Fibroblast of skin of right biceps (primary cell): ENCODE measurements at places on chromosomes 16 and 17.

- no peak for DNase-seq
Measured at GRCh38 chr17:38777641-38778250, 21.6 kb downstream of the PIP4K2B start.

GRCh38 chr17:48541036-48541576 lies 3.8 kb downstream of the HOXB2 start:
- no peak for DNase-seq

DNA sequence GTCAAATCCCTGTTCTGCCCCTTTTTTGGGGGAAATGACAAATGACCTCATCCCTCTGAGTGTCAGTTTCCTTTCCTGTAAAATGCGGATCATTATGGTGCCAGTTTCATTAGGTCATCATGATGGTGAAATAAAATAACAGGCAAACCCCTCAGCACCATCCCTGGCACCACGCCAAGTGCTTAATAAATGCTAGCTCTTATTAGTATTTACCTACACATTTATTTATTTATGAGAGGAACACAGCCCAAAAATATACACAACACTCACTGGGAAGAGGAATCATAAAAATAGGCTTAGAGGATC lies 28.6 kb upstream of the GPRC5B start:
- peak; percentile 23 for DNase-seq

- DNase-seq: peak; percentile 62
Measured at GRCh38 chr17:29722411-29723198, 99.9 kb upstream of the CORO6 start.

- no peak for DNase-seq
Measured at GRCh38 chr16:84003038-84003437, 35.0 kb downstream of the NECAB2 start.

DNA sequence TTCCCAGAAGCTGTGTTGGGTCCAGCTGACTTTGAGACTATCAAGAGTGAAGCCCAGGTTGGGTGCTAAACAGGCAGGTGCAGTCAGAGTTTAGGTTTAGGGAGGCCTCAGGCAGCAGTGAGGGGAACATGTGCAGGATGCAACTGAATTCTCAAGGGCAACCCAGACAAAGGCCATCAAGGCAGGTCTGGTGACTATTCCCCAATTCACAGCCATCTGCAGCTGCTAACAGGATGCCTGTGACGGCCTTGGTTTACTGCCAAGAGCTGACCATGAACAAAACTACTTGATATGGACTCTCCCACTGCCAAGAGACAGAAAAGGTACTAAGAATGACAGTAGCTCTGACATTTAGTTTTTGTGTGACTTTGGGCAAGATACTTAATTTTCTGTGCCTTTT lies 45.2 kb upstream of the BCAR1 start:
- DNase-seq: no peak

- DNase-seq: no peak
Measured at GRCh38 chr17:54945231-54945630, 23.2 kb downstream of the COX11 start.

DNA sequence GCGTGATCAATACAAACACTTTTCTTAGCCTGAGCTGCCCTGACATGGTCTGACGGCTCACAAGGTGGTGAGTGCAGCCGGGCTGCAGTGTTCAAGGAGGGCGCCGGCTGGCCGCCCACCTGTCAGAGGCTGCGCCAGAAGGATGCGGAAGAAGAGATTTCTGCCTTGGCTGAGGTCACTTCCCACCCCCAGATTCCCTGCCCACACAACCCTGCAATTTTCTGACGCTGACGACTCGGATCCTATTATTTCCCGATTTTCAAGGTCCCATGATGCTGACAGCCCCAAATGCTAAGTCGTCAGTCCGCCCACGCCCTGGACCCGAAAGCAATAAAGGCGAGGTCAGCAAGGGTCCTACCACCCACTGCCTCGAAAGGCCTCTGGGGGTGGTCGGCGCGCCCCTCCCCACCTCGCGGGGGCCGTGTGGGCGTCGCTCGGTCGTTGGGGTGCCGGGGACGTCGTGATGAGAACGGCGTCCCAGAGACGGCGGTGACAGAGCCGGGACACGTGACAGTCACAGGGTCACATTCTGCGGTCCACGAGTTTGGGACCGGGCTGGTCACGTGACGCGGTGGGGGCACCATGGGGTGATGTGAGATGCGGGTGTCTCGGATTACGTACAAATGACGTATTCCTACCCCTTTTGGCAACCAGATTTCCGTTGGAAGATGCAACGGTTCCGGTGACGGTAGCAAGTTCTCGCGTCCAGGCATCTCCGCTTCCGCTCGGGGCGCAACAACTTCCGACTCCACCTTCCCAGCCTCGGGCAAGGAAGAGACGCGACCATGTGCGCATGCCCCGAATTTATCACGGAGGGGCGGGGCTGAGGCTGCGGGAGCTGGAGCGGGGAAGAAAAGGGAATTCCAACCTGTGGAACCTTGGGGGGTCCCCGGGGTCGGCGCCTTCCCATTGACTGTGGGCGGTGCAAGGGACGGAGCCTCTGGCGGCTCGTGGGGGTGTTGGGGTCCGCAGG lies at the start of gene STX4:
Gene STX4 (plus strand): TSS at position 823 of the 973 bp plus-strand sequence. CDS start 248 bp downstream, outside the sequence.
- DNase-seq: peak; percentile 97

- DNase-seq: no peak
Measured at GRCh38 chr16:55236655-55237054, 87.3 kb upstream of the IRX6 start.

GRCh38 chr17:10130263-10130662 lies 68.1 kb downstream of the GAS7 start:
- peak; percentile 77 for DNase-seq

GRCh38 chr17:8159459-8160223 lies 3.1 kb downstream of the VAMP2 start:
- no peak for DNase-seq

DNA sequence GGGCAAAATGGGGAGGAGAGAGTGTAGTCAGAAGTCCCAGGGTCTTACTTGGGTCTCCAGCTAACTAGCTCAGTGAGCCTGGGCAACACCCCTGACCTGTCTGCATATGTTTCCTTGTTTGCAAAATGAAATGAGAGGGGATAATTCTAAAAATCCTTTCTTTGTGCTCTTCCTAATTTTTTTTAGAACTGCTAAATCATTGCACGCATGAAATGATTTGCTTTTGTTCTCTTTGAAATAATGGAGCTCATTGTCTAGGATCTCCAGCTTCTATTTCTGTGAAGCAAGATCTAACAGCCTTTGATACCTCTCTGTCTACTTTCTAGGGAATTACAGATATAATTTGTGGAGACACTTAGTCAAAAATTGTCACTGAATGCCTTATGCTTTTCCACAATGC lies 181.3 kb downstream of the CDH13 start:
- DNase-seq: no peak

- no peak for DNase-seq
Measured at GRCh38 chr16:81399909-81400308, 44.7 kb upstream of the CMIP start.

DNA sequence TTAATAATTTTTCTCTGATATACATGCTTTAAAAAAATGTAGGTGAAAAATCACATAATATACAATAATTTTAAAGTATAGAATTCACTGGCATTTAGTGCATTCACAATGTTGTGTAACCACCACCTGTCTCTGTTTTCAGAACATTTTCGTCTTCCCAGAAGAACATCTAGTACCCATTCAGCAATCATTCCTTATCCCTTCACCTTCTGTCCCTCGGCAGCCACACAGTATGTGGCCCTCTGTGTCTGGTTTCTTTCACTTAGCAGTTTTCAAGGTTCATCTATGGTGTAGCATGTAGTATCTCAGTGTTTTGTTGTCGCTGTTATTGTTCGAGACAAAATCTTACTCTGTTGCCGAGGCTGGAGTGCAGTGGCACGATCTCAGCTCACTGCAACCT lies 33.6 kb downstream of the PRPSAP2 start:
- DNase-seq: no peak

- DNase-seq: peak; percentile 26
Measured at GRCh38 chr17:6936370-6937028, 59.4 kb upstream of the ALOX12 start.

DNA sequence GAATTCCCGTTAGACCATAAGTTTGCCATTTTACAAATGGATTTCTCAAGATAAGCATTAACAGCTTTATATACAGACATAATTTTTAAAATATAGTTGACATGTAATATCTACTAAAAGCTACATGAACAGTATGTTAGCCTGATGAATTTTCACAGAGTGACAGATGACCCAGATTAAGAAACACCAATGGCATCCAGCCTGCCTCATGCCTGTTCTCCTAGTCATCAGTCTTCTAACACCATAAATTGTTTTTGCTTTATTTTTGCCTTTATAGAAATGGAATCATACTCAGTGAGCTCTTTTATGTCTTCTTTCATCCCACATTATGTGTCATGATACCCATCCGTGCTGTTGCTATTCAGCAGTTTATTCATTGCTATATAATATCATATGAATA lies 80.0 kb downstream of the ATF7IP2 start:
- peak; percentile 26 for DNase-seq

GRCh38 chr16:19472482-19472881 lies 49.4 kb downstream of the GDE1 start:
- no peak for DNase-seq

GRCh38 chr17:50560931-50561745 lies 623 bp downstream of the CACNA1G start:
- DNase-seq: no peak

- DNase-seq: peak; percentile 67
Measured at GRCh38 chr17:50059759-50060273, 3.9 kb downstream of the ITGA3 start.

GRCh38 chr17:41518031-41518430 lies 659 bp downstream of the KRT15 start:
- no peak for DNase-seq

DNA sequence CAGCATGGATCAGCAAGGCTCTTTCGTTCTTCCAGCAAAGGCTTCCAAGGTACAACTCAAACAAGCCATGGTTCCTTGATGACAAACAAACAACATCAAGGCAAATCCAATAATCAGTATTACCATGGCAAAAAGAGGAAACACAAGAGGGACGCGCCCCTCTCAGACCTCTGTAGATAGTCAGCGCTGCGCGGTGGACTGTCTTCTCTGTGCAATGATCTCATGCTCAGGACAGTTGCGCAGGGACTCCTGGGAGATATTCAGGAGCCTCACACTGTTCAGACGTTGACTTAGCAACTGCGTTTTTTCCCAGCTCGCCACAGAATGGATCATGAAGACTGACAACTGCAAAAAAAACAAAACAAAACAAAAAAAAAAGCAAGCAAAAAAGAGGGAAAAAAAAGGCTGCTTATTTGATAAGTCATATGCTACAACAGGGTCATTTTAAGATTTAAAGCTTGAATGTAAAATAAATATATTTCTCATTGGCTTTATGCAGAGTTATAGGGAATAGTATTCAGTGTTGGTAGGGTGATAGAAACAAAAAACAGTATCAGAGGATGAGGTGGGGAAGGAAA lies 37.1 kb upstream of the ADCY7 start:
- no peak for DNase-seq

GRCh38 chr16:77856438-77857160 lies 68.2 kb downstream of the VAT1L start:
- no peak for DNase-seq

DNA sequence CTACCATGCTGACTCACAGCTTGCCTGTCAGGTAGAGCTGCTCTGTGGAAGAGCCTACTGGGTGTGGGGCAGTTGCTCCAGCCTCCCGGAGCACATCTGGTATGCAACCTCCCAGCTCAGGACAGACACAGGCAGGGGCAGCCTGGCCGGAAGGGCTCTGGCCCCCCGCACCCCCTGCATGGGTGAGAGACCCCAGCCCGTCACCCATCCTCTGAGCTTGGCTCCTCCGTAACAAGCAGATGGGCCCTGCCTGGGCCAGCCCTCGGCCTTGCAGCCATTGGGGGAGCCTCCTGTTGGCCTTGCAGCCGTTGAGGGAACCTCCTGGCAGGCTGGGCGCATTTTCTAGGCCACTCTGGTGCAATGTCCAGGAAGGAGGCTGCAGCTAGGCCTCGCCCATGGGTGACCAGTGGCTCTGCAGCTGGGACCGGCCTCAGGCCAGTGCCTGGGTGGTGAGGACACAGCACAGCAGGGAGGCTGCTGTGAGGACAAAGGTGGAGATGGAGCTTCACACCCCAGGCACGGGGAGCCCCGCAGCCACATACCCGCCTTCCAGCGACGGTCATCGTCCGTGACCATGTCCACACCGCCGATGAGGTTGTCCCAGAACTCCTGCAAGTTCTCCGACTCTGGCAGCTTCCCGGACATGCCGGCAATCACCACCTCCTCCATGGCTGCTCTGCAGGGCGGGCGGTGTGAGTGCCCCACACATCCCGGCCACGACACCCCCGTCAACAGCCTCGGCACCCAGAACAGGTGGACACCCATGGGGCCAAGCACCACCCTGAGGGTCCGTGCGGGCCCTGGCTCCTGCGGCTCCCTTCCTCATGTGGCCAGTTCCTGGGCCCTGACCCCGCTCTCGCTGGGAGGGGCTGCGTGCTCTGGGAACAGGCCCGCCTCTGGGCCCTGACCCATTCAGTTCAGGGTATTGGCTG lies 2.0 kb downstream of the FASN start:
- DNase-seq: no peak

- no peak for DNase-seq
Measured at GRCh38 chr16:1968146-1968953, 1.7 kb downstream of the RNF151 start.

GRCh38 chr17:77708049-77708448 lies 250.5 kb upstream of the TNRC6C start:
- DNase-seq: no peak

GRCh38 chr17:68368387-68368786 lies 77.1 kb downstream of the ARSG start:
- DNase-seq: no peak

DNA sequence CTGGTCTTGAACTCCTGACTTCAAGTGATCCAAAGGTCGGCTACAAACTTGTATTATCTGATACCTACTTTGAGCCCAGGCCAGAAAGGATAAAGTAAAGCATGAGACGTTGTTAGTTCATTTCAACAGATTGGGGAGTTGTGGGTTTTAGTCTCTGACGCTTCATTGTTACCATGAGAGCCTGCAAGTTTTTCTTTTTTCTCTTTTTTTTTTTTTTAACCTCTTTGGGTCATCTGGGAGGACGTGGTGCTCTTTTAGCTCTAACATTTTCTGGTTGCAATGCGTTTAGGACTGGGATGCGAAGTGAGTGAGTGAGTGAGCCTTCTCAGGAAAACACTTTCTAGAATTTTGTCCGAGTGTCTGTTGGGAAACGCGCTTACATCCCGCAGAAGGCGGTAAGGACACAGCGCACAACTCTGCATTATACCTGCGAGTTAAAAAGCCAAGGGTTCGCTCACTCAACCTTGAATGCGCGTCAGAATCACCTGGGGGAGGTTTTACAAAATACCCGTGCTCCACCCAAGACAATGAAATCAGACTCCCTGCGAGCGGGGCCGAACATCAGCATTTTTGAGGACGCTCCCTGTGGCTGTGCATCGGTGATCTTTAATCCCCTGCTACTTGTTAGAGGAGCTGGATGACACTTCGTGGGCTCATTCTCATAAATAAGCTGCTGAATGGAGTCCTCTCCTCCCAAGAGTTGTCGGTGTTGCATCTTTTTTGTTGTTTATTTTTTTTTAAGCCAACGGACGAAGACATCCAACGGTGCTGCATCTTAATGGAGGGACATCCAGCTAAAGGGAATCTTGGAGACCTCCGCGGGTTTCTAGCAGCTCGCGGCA lies 629 bp upstream of the RNF135 start:
- DNase-seq: peak; percentile 4

- DNase-seq: no peak
Measured at GRCh38 chr17:50615828-50616227, 18.9 kb upstream of the ABCC3 start.

GRCh38 chr17:7839190-7839875 lies 5.3 kb downstream of the KDM6B start:
- DNase-seq: no peak

- DNase-seq: no peak
Measured at GRCh38 chr17:9105068-9105868, 84.0 kb downstream of the NTN1 start.

GRCh38 chr17:43372273-43372911 lies 26.4 kb upstream of the ARL4D start:
- no peak for DNase-seq
